ENCODE measurements at places on chromosomes 6 and 20.

GRCh38 chr20:57482796-57483195 is 42.1 kb downstream of the CTCFL start:
- no peak for DNase-seq

DNA sequence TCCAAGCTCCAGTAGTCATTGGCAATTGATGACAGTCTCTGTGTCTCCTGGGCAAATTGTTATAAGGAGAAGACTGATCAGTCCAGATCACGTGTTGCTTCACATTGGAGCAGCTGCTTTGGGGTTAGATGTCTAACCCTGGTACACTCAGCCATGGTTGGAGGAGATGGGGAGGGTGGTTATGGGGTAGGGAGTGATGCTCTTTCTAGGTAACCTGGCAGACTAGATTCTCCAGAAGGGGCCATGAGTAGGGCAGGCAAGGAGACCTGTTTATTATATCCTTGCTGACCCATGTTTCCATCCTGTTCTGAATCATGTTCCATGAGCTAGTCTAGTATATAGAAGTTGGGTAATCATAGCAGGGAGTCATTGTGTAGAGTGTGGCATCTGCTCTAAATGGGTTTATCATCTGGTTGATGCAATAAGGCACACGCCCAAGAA is 50.8 kb upstream of the BACH2 start:
- DNase-seq: no peak

GRCh38 chr6:33632558-33633039 is 11.5 kb downstream of the ITPR3 start:
- peak; percentile 61 for DNase-seq

DNA sequence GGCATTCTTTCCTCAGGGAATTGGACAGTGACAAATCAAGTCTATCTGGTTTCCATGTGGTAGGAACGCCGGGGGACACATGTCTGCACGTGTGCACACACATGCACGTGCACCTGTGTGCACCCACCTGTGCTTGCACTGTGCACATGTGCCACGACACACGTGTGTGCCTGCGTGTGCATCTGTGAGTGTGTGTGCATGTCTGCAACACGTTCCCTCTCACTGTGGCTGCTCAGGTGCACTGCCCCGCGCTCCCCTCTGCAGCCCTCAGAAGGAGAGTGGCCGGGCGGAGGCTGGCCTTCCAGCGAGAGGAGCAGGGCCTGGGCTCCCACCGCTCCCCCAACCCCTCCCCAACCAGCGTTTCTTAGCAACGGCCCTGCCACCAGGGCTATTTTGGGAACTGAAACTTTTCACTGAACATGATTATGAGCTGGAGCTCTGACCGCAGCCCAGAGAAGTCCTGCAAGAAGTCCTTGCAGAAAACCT is 147.8 kb downstream of the PHACTR3 start:
- DNase-seq: peak; percentile 74

GRCh38 chr6:45426251-45426650 is 48.5 kb upstream of the SUPT3H start:
- DNase-seq: no peak

DNA sequence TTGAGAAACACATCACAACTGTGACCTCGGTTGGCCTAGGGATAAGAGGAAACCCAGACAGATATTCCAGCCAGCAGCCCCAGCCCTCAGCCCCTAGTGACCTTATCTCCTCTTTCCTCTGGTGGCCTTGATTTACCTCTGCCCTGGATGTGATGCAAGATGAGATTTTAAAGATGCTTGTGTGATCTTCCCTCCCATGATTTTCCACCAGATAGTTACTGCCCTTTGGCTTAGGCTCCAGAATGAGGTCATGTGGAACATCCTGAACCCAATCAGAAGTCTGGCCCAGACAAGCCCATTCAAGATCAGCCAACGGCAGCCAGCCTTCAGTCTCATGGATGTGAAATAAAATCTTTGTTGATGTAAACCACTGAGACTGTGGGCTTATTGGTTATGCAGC is 104.0 kb downstream of the BANF2 start:
- no peak for DNase-seq

GRCh38 chr20:20317195-20317594 is 50.7 kb upstream of the INSM1 start:
- no peak for DNase-seq

DNA sequence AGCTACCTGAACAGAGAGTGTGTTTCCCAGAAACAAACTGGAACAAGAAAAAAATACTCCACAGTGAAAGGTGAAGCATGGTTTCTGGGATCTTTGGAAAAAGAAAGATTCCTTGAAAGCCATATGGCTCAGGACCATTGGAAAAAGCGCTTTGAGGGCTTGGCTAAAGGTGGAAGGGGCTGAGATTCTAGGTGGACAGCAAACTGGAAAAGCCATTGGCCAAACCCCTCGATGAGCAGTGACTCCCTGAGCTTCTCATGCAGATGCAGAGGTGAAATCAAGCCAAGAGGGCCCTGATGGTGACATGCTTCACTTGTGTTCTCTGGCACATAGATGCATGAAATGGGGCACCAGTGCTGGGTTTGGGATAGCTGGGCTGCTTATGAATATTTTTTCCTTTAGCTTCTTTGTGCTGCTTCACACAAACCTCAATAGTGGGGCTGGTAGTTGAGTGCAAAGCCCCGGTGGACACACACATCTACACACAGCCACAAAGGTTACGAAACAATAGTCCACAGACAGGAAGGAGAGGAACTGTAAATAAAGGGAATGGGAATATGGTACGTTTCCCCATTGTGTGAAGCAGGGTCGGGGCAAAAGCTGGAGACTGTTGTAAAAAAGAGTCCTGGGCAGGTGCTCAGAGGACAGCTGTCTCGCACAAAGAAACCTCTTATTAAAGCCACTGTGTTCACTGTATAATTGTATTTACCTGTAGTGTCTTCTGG is 117.8 kb downstream of the FOXA2 start:
- no peak for DNase-seq

DNA sequence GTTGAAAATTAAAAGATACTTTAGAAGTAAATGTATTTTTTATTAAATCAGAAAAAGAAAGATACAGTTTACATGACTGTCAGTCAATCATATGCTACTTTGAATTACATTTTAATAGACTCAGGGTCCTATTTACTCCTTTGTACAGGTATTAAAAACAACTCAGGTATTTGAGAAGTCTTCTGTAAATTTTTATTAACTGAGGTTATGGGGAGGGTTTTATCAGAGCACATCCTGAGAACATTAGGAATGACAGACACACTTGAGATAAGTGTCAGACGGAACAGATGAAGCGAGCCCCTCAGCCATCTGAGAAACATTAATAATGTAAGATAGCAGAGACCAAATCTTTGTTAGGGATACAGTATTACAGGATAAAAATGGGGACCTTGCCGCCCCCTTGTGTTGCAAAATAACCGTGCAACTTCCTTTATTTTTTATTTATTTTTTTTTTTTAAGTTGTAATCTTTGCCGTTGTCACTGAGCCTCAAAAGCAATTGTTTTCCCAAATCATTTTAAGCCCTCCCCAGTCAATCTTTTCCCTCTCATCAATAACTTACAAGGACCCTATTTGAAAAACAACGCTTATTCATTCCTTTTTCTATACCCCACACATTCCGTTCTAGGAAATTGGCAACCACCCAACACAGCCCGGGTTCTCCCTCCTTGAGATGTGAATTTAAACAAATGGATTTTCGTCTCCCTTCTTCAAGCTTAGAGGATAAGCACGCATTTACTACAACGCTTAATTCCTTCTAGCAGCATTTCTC is 126.7 kb downstream of the BCAS1 start:
- DNase-seq: no peak

- no peak for DNase-seq
Observed at GRCh38 chr6:16097382-16098171, 31.3 kb upstream of the MYLIP start.

DNA sequence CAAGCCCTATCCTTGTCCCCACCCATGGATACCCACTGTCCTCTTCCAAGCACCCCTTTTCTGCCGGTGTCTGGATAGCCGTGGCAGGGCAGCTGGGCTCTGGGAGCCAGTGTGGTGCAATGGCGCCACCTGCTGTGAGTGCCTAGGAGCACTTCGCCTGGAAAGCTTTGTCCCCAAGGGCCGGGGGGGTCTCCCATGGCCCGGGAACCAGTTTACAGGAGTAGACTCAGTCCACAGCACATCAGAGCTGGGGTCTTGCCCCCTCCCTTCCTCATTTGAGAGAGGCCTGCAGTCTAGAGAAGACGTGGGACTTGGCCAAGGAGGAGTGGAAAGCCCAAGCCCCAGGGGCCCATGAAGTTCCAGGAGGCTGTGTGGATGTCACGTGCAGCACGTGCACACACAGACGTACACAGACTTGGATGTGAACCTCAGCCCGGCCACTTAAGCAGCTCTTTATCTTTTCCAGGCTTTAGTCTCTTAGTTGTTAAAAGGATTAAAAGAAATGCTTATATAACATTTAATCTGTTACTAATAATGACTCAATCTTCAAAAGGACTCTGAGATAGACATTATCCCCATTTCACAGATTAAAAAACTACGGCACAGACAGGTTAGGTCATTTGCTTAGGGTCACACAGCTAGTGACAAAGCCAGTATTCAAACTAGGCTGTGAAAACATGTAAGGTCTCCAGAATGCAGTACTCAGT is 40.9 kb upstream of the CDH22 start:
- DNase-seq: peak; percentile 62

GRCh38 chr6:121677571-121677970 is 242.1 kb downstream of the GJA1 start:
- DNase-seq: no peak
